ENCODE measurements at places on chromosomes 4 and X.

DNA sequence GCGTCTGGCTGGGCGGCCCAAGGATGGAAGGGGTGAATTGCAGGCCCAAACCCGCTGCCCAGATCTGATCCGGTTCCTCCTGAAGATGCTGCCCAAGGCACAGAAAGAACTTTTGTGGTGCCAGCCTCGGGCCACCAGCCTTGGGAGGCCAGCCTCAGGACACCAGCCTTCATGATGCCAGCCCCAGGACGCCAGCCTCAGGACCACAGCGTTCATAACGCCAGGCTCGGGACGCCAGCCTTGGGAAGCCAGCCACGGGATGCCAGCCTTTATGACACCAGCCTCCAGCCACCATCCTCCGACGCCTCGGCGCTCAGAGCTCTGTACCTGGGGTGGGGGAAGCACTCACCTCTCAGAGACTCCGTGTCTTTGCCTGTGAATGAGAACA is 107.8 kb downstream of the ADRA2C start:
- no peak for DNase-seq

GRCh38 chr4:54806351-54806750 is 148.6 kb downstream of the KIT start:
- DNase-seq = no peak

DNA sequence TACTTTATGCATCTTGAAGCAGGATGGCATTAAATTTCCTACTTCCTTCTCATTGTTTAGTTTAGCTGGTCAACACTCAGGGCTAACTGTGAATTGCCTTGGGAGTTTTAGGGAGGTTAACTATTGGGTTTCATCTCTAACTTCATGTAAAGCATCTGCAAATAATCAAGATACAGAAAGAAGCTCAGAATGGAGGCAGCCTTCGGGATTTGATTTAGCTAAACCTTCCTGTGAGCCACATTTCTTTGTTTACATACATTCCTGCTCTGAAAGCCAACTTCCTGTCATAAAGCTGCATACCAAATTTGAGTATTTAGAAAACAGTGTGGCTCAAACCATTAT is 131.7 kb upstream of the PCDH18 start:
- DNase-seq = no peak

GRCh38 chr4:52991472-52991871 is 129.4 kb downstream of the RASL11B start:
- no peak for DNase-seq

- no peak for DNase-seq
Measured at GRCh38 chr4:142355421-142355930, 490.6 kb downstream of the INPP4B start.

- no peak for DNase-seq
Measured at GRCh38 chr4:105966051-105966450, 70.8 kb downstream of the NPNT start.

DNA sequence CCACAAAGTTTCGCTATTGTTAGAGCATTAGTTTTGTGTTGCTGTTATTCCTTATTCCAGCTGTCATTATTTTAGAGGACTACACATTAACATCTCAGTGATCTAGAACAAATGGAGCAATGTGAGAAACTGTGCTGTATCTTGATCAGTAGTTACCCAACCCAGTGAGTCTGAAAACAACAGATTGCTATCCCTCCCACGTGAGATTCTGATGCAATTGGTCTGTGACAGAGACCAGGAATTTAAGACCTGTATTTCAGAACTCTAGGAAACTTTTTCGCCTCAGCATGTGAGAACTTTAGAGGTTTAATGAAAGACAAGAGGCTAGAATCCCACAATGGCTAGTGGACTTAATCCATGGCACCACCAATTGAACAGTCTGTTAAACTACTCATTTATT is 35.7 kb upstream of the CDS1 start:
- DNase-seq = no peak

- DNase-seq = no peak
Measured at GRCh38 chr4:159428975-159429692, 326.3 kb downstream of the RAPGEF2 start.

DNA sequence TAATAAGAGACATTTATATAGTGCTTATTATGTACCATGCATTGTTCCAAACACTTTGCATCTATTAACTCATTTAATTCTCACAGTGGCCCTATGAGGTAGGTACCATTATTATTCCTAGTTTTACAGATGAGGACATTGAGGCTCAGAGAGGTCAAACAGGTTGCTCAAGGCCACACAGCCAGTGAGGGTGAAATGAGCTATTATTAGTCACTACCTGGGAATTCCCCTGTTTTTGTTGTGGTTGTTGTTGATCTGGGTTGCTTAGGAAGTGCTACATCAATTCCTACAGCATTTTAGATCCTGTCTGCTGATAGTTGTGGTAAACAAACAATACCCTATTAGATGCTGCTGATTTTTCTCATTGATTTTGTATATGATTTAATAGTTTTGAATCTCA is 41.2 kb downstream of the APLN start:
- DNase-seq = no peak

GRCh38 chr4:36081185-36081584 is 163.1 kb downstream of the ARAP2 start:
- DNase-seq = no peak

DNA sequence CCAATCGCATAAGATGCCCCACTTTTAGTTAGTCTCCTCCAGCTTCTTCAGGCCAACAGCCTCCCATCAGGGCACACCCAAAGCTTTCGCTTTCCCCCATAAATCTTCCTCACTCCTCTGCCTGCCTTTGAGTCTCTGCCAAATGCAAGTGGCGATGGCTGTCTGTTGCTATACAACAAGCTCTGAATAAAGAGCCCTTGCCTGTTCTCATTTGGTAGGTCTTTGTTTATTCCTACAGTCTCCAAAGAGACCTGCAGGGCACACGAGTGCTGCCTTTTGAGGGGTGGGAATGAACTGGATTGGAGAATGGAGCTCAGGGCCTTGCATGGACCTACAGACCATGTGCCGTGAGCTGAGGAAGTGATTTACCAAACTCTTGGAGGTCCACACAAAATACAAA is 52.2 kb upstream of the SOD3 start:
- DNase-seq = no peak

DNA sequence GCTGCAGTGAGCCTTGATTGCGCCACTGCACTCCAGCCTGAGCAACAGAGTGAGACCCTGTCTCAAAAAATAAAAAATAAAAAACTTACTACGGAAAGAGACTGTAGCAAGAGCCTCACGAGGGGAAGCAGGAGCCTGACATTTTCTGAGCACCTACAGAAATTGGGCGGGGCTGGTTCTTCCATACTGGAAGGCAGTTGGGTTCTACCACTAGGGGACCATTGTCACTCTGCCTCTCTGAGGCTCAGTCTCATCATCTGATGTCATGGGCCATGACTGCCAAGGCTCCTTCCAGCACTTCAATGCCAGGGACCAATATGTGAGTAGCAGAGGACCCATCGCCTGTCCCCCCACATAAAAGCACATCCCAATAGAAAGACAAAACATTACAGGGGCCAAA is 8.2 kb downstream of the SH3KBP1 start:
- no peak for DNase-seq

DNA sequence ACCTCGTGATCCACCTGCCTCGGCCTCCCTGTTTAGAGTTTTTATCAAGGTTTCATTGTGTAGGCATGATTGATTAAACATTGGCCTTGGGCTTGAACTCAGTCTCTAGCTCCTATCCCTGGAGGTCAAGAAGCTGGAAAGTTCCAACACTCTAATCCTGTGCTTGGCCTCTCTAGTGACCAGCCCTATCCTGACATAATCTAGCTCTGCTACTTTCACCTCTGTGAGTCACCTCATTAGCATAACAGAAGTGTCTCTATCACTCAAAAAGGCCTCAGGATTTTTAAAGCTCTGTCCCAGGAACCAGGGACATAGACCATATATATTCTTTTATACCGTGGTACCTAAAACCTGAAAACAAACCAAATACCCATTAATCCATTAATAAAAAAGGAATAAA is 377.5 kb downstream of the CENPC start:
- no peak for DNase-seq

- DNase-seq = no peak
Measured at GRCh38 chr4:152778656-152779512, 646 bp downstream of the TIGD4 start.

GRCh38 chr4:184812199-184812542 is 13.6 kb downstream of the ACSL1 start:
- no peak for DNase-seq
